Fibroblast of the aortic adventitia (primary cell): ENCODE measurements at places on chromosomes 1 and 21.
A peak's percentile ranks its signal among the peaks of the same experiment; 100 is the strongest.

DNA sequence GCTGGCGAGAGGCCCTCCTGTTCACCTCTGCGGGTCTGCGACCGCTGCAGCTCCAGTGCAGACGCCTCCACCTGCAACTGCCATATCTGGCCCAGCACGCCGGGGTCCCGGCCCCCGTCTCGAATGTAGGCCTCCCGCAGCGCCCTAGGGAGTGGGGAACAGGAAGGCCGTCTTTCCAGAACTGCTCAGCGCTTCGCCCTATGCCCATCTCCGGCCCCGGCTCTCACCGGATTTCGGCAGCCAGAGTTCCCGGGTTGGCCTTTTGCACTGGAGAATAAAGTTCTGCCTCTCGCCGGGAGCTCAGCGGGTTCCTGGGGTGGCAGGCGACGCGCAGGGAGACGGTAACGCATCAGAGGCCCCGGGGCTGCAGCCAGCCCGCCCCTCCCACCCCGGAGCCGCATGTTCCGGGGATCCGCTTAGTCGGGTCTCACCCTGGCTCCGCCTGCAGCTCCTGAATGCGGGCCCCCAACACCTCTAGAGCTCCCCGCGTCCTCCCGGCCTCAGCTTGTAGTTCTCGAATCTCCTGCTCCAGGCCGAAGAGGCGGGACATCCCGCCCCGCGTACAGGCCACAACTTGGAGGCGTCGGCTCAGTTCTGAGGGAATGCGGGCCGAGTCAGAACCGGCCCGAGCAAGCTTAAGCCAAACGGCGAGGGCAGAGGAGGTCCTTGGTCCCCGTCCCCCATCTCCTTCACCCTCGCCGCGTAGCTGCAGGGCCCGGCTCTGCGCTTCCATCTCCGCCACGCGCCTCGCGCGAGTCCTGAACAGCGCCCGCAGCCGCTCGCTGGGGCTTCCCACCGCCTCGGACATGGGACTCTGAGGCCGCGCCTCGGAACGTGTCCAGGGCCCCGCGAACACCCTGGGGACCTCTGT, 1.1 kb downstream of the CCDC17 start:
- DNase-seq, result no peak

- DNase-seq, result no peak
Observed at GRCh38 chr21:21096956-21097355, 98.7 kb downstream of the NCAM2 start.

DNA sequence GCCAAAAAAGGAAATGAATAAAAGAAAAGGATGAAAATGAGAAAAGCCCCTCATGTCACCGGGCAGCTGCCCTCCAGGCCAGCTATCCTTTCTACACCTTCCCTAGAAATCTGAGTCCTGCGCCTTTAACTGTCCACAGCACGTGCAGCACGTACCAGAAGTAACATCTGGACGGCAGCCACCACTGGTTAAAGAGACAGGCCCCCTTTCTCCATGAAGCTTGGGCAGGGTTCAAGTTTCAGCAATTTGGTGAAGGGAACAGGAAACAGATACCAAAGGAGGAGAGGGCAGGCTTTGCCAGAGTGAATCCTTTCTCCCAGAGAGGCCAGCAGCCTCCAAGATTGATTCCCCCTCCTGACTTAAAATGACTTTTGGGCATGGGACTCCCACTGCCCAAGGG, 3.6 kb upstream of the KIAA2013 start:
- peak; percentile 65 for DNase-seq

GRCh38 chr1:172229942-172230341, 190.5 kb upstream of the C1orf105 start:
- DNase-seq, result no peak

DNA sequence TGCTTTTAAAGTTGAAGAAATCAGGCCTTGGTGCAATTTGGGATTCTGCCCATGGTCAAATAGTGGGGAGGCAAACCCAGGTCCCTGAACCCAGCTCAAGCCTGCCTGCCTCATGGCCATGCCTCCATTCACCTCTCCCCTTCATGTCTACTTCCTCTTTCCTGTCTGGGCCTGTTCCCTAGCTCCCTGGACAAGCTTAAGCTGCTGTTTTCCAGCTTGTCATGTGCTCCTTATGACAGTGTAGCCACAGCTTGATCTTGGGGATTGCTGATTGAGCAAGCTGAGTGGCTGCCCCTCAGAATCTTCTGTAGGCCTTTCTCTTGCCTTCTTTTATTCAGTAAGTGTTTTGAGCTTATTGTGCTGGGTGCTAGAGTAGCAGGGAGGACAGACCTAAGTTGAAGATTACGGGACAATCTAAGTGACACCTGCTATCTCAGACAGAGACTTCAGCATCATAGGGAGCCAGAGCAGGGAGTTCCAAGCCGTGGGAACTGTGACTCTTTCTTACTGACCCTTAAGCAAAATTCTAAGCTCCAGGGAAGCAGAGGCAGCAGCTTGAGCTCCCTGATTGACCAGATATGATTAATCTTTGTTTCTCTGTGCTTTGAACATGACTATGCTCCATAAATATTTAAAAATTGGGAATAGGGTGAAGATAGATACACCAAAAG, 520 bp upstream of the MR1 start:
- peak; percentile 57 for DNase-seq

- DNase-seq, result no peak
Observed at GRCh38 chr21:25300632-25301031, 306.6 kb downstream of the MRPL39 start.

DNA sequence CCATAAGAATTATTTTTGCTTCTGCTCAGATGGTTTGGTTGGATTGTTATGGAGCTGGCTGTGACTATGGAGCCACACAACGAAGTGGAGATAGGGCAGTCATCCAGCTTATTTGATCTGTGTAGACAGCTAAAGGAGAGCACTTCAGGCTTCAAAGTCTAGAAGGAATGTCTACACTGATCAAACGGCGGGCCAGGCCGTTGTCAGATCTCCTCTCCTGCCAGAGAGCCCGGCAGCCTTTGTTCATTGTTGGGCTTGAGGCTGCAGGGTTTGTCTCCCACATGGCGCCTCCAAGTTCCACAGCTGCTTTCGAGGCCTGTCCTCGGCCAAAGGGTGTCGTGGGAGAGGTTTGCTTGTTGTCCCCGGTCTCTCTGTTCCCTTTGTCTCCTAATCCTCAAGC, 2.8 kb upstream of the STMN1 start:
- no peak for DNase-seq

DNA sequence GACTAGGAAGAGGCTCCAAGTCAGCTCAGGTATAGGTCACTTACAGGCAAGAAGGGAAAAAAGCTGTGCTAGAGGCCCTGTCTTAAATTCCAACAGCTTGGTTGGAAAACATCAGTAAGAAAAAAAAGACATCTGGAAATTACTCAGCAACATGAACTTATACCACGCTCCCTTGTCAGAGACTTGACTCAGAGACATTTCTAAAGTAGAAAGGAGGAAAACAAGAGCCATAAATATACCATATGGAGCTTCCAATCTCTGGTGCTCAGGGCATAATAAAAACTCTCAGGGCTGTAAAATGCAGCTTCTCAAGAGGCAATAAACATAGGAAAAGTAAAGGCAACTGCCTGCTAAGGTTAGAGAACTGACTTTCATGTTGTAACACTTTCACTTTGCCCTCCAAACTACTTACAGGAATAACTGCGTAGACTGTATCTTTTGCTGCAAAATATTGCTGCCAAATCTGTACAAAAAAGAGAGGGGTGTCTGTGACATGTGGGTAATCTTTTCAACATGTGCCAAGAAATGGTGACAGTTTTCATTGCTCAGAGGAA, 14.7 kb downstream of the ATPAF1 start:
- peak; percentile 31 for DNase-seq

DNA sequence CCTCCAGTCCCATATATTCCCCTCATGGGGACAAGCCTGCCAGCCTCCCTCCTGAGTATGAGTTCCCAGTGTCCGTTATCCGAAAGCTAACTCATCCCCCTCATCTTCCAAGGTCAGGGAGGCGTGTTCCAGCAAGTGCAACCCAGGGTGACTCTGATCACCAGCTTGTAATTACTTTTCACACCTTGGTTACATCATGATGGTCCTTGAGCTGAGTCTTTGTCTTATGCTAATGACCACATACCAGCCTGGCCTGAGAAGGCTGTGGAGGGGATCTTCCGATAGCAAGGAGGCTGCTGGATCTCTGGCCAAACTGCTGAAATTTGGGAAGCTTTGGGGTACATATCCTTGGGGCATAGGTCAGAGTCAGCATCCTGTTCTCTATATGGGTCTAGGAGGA, 99.6 kb downstream of the DDX20 start:
- DNase-seq, result no peak

GRCh38 chr1:23751050-23751814, 8.0 kb downstream of the ELOA start:
- peak; percentile 50 for DNase-seq

DNA sequence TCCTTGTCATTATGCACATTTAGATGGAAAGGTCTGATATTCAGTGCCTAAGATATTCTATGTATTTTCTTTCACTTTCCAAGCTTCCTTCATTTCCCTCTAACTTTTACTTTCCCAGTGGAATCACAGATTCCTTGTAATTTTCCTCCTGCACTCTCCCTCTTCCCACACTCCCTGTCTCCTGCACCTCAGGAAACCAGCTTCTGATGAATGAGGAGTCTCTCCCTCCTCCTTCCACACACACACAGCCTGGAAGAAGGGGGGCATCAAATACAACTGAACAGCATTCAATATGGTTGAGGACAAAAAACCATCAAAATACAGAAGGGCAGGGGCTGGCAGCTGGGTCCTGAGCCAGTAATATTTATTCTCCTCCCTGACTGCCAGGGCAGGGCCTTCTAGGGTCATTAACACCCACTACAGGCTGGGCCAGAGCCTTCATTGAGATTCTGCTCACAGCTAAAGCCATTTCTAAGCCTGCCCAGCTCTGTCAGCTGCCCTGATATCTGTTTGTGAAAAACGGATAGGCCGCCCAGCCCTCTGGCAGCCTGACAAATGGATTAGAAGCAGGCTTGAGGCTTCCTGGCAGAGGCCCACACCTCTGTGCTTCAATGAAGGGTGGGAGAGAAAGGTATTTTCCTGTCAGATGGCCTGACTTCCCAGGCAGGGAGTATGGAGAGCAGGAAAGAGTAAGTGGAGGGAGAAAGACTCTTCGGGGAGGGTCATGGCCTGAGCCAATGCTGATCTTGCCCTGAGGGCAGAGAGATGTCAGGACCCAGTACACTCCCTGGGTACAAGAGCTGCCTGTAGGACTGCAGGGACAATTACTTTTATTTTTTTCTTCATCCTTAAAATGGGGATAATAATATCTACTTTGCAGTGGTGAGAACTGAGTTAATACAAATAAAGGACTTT, 138.9 kb upstream of the SPATA6 start:
- no peak for DNase-seq

- peak; percentile 72 for DNase-seq
Observed at GRCh38 chr1:64686828-64687724, 57.8 kb upstream of the RAVER2 start.

- no peak for DNase-seq
Observed at GRCh38 chr1:243217349-243217748, 37.7 kb downstream of the CEP170 start.

- DNase-seq, result peak; percentile 61
Observed at GRCh38 chr1:107572674-107573211, 392.2 kb downstream of the VAV3 start.

- no peak for DNase-seq
Observed at GRCh38 chr1:161106431-161106830, 8.3 kb downstream of the KLHDC9 start.

DNA sequence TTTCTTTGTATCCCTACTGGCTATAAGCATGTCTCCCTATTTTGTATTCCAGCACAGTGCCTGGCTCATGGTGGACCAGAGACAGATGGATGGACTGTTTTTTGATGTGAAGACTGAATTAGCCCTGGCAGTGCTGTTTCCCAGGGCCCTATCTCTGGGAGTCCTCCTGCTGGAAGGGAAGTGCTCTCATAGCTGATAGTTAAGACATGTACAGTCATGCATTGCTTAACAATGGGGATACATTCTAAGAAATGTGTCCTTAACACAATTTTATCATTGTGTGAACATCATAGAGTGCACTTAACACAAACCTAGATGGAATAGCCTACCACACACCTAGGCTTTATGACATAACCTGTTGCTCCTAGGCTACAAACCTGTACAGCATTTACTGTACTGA, 21.1 kb downstream of the TLCD4 start:
- no peak for DNase-seq

- DNase-seq, result no peak
Observed at GRCh38 chr1:161313554-161314200, 504 bp upstream of the SDHC start.

DNA sequence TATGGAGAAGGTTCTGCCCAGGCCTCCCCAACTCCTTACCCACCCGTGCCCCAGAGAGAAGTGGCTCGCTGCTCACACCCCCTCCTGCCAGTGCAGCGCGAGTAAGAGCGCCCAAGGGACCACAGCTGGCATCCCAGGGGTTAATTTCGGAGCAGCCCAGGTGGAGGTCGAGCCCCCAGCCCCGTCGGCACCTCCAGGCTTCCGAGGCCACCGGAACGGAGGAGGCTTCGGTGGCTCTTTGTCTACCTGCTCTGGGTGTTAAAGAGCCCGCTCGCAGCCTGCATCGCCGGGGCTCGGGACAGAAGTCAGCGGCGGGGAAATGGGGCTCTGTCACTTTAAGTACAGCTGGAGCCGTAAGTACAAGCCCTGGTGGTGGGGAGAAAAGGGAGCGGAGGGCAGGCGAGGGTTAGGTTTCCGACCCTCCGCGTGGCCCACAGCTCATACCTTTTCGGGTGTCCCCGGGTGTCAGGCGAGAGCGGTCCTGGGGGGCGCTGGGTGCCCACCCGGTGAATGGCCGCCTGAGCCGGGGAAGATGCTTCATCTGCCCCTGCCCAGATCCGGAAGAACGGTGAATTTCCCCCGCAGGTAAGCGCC, 89.4 kb upstream of the IPO9 start:
- no peak for DNase-seq

- no peak for DNase-seq
Observed at GRCh38 chr1:9868244-9868590, 41.9 kb downstream of the CTNNBIP1 start.

DNA sequence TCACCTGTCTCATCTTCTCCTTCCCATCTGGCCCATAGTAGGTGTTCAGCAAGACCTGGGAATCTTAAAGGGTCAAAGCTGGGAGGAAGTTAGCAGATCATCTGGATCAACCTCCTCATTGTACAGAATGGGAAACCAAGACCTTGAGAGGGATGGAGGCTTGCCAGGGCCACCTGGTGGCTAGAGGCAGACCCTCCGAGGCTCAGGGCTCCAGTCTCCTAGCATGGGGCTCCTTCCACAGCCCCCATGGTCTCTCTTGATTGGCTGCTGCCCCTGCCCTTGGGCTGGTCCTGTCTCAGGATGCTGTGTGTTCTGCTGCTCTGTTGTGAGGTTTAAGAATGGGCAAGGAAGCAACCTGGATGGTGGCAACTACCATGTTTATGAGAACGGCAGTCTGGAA, 68.7 kb upstream of the CNTN2 start:
- no peak for DNase-seq

GRCh38 chr1:101902199-101902598, 94.5 kb downstream of the OLFM3 start:
- DNase-seq, result no peak

- DNase-seq, result no peak
Observed at GRCh38 chr21:36478941-36479340, 981 bp downstream of the CLDN14 start.

DNA sequence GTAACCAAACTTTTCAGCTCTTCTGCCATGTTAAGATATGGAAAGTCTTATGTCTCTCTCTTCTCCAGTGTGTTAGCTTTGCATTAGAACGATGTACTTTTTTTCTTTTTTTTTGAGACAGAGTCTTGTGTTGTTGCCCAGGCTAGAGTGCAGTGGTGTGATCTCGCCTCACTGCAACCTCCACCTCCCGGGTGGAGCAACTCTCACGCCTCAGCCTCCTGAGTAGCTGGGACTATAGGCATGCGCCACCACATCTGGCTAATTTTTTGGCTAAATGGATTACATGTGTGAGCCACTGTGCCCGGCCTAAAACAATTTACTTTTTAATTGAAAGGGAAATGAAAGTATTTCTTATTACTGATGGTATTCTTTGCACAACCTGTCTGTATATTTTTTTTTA, 35.8 kb downstream of the SPEN start:
- DNase-seq, result no peak

- no peak for DNase-seq
Observed at GRCh38 chr1:160547422-160547821, 24.4 kb upstream of the SLAMF6 start.
